ENCODE measurements at places on chromosomes 5 and 9.

DNA sequence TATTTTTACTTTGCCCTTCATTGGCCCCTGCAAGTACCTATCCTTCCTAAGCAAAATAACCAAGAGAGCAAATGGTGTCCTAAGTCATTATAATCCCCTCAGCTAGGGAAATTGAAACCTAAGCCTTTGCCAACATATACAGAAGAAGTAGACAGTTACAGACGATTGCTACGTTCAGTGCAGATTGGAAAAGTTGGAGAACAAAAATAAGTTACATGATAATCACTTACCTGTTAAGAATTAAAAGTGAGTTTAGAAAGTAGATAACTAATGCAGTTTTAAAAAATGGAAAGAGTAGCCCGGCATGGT, 244.8 kb downstream of the MPDZ start:
- DNase-seq = no peak

- DNase-seq = no peak
Observed at GRCh38 chr9:134545543-134546245, 95.9 kb upstream of the COL5A1 start.

- no peak for DNase-seq
Observed at GRCh38 chr5:55694152-55694830, 17.8 kb downstream of the SLC38A9 start.

DNA sequence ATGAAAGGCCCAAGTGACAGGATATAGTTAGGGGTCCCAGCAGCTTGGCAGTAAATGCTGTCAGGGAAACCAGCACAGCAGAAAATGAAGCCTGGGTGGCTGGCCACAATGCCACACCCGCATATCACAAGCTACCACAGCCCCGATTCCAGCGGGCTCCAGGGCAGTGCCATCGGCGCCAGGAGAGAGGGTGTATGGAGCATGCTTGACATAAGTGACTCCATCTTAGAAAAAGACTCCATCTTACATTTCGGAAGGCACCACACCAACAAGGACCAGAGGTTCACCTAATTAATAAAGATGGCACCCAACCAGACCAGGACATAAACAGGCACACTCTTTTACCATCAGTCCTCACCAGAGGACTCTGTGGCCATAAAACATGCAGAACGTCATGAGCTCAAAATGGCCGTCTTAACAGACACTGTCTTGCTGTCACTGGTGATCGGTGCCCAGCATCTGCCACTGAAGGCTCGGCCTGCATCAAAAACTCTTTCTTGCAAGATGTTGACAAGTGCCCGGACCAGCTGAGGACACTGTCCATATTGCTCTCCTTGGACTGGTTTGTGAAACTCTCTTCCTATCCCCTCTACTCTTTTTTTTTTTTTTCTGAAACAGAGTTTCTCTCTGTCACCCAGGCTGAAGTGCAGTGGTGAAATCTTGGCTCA, 67.4 kb upstream of the SPIN1 start:
- DNase-seq = no peak

DNA sequence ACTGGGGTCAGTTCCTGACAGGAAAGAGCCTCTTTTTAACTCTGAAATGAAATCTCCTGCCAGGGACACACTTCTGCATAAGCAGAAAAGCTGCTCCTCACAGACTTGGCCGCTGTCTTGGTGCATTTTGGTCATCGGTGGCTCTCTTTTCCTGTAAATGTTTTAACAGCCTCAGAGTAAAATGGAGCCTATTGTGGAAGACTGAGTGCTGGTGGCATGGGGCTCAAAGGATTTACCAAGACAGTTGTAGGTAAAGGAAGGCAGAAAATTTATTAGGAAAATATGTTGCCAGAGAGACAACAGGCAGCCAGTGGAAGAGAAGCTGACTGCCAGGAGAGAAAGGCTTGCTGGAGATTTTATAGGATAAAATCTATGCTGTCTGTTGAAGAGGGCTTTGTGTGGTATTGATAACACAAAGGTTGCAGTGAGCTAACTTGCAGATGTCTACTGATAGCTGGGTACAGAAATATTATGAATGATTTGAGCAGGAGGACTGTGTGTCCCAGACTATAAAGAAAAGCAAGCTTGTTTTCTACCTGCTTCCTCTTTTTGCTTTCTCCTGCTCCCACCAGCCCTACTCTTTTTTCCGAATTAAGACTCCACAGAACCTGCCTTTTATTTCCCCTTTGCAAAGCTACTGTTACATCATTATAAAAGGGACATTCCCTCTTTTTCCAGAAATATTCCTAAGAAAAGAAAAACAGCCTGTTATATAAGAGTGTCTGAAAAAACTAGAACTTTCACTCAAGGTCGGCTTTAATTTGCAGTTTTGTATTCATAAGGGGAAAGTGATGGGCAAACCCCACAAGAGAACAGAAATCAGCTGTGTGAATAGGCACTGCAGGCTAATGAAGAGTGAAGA, 27.9 kb upstream of the IFNA14 start:
- DNase-seq = no peak

GRCh38 chr5:664994-665360, 28.2 kb downstream of the TPPP start:
- no peak for DNase-seq

DNA sequence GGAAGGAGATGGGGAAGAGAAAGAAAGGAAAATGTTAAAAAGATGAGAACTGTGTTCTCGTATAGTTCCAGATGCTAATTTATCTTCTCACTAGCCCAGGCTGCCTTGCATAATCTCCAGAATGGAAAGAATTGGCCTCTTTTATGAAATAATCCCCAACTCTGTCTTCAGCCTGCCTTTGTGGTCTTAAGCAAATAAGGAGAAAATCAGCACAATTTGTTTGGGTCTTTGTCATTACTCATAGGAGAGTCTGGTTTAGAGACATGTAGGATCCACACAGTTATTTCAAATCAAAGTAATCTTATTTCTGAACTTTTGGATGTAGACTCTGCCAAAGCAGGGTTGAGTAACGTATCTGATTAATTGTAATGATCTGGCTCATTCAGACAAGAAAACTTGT, 50.7 kb upstream of the CAMK4 start:
- DNase-seq = no peak

- DNase-seq = no peak
Observed at GRCh38 chr9:2628919-2629318, 7.3 kb downstream of the VLDLR start.

DNA sequence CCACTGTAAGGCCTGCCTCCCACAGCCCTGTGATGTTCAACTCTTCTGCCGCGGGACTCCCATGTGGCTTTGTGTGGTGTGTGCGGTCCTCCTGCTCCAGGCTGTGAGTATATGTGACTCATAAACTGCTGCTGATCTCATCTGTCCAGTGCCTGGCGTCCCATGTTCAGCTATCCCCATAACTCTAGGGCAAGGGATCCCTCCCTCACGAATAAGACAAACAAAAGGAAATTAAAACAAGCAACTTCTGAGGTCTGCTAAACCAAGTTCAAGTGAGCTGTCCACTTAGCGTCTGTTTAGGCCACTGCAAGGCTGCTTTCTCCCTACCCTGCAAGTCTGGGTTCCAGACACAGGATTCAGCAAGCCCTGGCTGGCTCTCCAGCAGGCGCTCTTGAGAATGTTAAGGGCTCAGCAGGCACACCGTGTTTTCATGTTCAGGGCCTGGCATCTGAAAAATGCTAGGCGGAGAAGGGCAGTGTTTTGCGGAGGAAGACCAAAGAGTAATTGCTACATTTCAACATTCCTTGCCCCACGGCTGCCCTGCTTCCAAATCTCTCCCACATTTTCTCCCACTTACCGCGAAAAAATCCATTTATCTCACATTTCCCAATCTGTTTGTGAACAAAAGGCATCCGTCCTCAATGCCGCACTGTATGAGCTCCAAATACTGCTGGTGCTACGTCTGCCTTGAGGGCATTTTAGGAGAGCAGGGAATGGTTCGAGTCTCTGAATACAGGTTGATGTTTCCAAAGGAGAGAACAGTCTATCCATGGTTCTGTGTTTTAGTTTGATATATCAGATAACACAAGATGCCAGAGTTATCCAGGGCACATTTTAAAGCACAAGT, 280.2 kb downstream of the SEMA5A start:
- DNase-seq = no peak

DNA sequence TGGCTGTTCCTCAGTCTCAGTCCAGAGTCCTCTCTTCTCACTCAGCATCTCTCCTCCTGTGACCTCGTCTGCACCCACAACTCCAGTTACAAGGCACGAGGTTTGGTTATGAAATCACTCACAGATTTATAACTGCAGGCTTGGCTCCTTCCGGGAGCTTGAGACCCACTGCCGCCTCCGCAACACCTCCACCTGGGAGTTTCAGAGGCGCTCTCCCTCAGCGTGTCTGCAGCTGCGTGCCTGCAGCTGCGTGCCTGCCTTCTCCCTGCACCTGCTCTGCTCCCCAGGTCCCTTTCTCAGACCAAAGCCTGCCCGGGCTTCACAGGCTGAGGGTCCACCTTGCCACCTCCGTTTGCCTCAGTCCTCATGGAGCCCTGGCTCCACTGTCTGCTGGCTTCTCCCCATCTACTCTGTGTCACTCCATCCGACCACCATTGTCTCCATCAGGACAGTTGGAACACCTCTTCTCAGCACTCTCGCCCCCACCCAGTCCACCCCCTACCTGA, 51.5 kb downstream of the HRH2 start:
- no peak for DNase-seq

DNA sequence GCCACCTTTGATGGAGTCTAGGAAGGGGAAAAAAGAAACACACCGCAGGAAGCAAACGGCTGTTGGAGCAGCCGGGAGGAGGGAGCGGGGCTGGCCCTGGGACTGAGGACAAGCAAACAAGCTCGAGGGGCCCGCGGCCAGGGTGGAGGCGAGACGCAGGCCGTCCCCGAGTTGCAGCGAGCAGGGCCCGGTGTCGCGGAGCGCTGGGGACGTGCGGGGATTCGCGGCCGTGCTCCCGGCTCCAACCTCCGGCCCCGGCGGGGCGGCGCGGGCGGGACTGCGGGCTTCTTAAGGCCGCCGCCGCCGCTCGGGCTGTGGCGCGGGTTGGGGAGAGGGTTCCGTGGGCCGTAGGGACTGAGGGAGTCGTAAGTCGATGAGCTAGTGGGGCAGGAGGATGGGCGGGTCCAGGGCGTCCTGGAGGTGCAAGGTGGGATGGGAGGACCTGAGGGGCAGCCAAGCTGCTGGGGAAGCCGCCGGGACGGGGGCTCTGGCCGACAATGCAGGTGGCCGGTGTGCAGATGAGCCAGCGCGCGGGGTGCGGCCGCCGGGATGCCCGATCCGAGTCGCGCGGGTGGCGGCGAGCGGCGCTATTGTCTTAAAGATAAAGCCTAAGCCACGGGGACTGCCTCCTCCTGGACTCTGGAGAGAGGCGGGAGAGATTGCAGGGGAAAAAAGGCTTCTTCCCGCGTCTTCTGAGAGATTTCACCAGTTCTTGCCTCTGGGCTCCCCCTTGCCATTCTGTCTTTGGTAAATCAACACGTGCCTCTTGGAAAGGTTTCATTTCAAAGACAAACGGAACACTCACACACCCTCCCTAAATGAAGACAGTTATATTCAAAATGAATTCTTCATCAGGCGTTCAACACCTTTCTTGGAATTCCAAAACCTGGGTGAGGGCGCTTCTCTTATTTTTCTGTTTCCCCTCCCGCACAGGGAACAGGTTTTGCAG, 1.6 kb upstream of the HAPLN1 start:
- DNase-seq = no peak

- DNase-seq = no peak
Observed at GRCh38 chr9:37565661-37566618, 10.2 kb downstream of the FBXO10 start.

DNA sequence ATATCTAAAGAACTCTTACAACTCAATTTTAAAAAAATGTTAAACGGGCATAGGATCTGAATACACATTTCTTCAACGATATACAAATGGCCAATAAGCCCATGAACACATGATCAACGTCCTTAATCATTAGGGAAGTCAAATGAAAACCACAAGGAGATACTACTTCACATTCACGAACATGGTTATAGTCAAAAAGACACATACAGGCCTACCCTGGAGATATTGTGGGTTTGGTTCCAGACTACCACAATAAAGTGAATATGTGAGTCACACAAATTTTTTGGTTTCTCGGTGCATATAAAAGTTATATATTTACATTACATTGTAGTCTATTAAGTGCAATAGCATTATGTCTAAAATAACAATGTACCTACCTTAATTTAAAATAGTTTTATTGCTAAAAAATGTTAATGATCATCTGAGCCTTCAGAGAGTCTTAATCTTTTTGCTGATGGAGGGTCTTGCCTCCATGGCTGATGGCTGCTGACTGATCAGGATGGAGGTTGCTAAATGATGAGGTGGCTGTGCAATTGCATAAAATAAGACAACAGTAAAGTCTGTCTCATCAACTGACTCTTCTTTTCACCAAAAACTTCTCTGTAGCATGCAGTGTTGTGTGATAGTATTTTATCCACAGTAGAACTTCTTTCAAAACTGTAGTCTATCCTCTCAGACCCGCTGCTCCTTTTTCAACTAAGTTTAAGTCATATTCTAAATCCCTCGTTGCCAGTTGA, 15.1 kb downstream of the AK3 start:
- no peak for DNase-seq

- no peak for DNase-seq
Observed at GRCh38 chr5:158413122-158413680, 554.3 kb upstream of the CLINT1 start.

All from CD4-positive, alpha-beta T cell (primary cell).